Ureter (tissue), 1 donor: ENCODE measurements at places on chromosomes 7 and 10.

GRCh38 chr7:40675741-40676140 lies 540.9 kb downstream of the SUGCT start:
- no peak for DNase-seq

- no peak for DNase-seq
Observed at GRCh38 chr7:107224374-107225223, 55.8 kb downstream of the HBP1 start.

- no peak for DNase-seq
Observed at GRCh38 chr7:12410523-12410922, 6.9 kb upstream of the VWDE start.

- DNase-seq = peak; percentile 53
Observed at GRCh38 chr10:76558586-76558985, 1079.0 kb downstream of the KCNMA1 start.

DNA sequence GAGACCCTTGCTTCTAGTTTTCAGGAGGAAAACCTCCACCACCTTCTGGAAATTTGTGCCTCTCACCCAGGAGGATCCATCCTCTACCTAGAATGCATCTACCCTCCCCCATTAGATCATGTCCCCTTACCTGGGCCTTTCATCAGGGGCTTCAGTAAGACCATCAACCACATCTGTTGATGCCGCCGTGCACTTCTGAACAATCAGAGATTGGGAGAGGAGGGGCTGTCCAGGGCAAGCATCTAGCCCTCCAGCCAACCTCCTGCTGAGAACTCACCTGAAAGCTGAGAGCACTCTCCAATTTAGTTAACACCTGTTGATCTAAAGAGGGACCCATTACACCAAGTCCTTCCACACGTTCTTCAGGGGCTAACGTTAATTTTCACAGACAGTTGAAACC lies 57.6 kb upstream of the PIK3CG start:
- no peak for DNase-seq

GRCh38 chr7:23222439-23223030 lies 24.0 kb upstream of the GPNMB start:
- no peak for DNase-seq

- peak; percentile 9 for DNase-seq
Observed at GRCh38 chr7:131076711-131077181, 250.9 kb upstream of the MKLN1 start.
